Omental fat pad (tissue), 4 donors: ENCODE measurements at places on chromosomes 11 and 22.
A peak's percentile ranks its signal among the peaks of the same experiment; 100 is the strongest.

DNA sequence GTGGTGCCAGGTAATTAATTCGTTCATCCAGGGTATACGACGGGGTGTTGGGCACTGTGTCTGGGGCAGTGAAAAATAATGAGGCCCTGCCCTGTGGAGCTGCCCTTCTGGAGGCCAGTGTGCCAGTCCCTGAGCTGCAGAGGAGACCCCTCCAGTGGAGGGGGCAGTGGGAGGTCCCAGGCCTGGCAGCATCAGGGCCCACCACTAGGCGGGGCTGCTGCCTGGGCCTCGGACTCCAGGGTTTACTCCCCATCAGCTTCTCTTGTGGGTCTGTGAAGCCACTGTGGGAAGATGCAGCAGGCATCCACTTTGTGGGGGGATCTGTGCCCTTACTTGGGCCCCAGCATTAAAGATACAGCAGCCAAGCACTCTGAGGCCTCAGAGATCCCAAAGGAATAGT lies 17.4 kb upstream of the TMPRSS6 start:
- no peak for DNase-seq

DNA sequence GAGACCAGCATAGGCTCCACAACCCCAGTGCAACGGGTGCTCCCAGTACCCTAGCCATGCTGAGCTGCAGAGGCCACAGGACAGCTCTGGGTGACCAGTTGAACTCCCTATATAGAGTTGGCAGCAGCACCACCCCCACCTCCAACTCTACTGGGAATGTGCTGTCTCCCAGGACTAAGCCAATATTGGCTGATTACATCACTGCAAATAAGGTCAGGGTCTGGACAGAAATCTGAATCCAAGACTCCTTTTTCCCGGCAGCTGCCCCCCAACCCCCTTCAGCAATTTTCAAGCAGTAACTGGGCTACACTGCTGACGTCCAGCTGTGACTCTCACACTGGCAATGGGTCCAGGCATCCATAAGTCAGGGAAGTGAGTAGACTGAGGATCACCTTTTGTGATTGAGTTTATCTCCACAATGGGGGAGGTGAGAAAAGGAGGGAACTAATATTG lies at the start of gene HPX:
Gene HPX (minus strand): TSS at position 82 of the 453 bp plus-strand sequence. CDS start 24 bp downstream, at position 58.
- DNase-seq, result no peak

GRCh38 chr22:43901976-43902643 lies 10.3 kb upstream of the PNPLA5 start:
- no peak for DNase-seq

DNA sequence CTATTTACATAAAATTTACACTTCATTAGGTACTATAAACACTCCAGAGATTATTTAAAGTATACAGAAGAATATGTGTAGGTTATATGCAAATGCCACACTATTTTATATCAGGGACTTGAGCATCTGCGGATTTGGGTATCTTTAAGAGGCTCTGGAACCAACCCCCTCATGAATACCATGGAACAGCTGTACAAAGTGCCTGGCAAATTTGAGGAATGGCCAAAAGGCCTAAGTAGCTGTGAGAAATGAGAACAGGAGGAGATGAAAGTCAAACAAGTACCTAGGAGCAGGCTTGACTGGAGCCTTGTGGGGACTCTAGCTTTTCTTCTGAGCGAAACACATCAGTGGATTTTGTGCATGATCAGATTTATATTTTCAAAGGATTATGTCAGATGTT lies 149.3 kb downstream of the RBFOX2 start:
- DNase-seq, result no peak

DNA sequence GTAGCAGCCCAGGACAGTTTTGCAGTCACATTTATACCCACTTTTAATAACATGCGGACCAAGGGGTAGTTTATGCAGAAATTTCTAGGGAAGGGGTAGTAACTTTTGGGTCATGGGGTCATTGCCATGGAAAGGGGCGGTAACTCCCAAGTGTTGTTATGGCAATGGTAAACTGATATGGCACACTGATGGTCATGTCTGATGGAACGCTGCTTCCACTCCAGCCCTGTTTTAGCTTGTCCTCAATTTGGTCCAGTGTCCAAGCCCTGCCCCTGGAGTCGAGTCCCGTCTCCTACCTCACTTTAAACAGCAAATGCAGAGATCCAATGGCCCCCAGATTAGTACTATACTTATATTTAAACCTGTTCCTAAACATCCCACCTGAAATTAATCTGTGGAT lies 11.2 kb upstream of the SEC14L4 start:
- no peak for DNase-seq

DNA sequence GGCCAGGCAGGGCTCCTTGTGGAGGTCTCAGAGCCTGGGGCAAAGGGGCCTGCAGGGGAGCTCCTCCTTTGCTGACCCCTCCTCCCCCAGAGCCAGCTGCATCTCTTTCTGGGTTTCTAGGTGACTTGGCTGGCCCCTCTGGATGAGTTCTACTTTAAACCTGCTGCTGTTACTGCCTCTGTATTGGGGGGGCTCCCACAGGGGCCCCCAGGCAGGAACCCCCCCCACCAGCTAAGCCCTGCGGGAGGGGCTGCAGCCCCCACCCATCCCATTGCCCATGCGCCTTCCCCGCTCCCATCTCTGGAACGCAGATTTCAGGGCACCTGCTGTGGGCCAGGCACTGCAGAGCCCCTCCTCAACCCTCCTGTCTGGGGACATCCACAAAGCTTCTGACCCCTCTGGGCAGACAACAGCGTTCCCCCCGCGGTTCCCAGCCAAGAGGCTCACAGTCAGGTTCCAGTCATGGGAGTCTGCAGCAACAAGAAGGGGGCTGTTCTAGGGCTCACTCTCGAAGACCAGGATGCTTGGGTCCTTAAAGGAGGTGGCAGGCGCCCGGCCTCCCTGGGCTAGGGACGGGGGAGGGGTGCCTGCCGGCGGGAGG lies 815 bp upstream of the PLCB3 start:
- DNase-seq, result no peak

DNA sequence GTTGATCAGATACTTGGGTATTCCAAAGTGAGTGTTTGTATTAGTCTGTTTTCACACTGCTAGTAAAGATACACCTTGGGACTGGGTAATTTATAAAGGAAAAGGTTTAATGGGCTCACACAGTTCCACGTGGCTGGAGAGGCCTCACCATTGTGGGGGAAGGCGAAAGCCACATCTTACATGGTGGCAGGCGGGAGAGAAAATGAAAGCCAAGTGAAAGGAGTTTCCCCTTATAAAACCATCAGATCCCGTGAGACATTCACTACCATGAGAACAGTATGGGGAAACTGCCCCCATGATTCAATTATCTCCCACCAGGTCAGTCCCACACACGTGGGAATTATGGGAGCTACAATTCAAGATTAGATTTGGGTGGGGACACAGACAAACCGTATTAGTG lies 7.0 kb downstream of the TIMM10B start:
- DNase-seq, result no peak

- no peak for DNase-seq
Measured at GRCh38 chr11:117786135-117786870, 10.7 kb downstream of the DSCAML1 start.

- no peak for DNase-seq
Measured at GRCh38 chr11:73260127-73260457, 12.0 kb upstream of the P2RY6 start.

DNA sequence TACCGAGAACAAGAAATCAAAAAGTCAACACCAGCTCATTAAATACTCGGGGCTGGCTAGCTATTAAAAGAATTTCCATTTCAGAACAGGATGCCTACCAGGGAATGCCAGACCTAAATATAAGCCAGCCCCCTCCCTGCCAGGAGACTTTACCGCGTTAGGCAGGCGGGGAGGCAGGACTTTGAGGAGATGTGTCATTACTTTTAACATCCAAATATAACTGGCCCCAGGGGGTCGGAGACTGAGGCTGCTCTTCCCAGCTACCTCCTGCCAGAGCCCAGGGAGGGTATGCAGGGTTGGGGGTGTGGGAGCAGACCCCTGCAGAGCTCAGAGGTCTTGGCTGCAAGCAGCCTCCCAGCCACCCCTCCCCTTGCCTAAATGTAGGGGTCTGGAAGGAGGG lies 183.5 kb downstream of the DSCAML1 start:
- DNase-seq, result no peak

- no peak for DNase-seq
Measured at GRCh38 chr11:122340607-122341290, 224.7 kb upstream of the BLID start.

DNA sequence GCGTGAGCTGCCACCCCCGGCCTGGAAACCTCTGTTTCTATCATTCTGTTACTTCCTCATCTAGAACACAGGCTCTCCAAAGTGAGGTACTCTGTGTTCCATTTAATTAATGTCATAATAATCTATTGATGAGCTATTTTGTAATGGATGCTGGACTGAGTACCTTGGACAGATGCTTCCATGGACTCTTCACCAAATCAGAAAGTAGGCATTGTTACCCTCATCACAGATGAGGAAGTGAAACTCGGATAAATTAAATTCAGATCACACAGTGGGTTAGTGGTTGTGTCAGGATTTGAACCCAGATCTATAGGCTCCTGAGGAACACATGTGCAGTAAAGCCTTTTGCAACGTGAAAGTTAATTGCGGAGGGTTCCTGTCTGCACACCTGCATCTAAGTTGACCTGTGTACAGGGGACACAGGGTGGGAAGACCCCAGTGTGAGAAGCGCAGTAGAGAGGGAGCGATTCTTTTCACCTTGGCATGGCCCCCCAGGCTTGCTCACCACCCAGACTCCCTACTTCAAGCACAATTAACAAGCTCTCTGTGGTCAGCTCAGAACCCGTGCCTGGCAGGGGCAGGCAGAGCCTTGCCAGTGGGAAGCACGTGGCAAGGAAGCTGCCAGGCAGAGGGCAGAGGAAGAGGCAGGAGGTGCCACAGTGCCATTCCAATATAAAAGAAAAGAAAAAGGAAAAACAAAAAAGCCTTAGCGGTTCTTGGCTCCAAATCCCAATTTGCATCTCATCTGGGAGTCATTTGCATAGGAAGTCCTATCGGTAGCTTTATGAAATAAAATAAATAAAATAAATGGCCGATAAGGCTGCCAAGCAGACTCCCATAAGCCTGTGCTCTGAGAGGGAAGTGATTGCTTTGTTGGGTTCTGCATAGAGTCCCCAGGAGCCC lies 239.3 kb downstream of the GRIK4 start:
- no peak for DNase-seq

- no peak for DNase-seq
Measured at GRCh38 chr11:95318498-95318897, 87.5 kb upstream of the SESN3 start.

DNA sequence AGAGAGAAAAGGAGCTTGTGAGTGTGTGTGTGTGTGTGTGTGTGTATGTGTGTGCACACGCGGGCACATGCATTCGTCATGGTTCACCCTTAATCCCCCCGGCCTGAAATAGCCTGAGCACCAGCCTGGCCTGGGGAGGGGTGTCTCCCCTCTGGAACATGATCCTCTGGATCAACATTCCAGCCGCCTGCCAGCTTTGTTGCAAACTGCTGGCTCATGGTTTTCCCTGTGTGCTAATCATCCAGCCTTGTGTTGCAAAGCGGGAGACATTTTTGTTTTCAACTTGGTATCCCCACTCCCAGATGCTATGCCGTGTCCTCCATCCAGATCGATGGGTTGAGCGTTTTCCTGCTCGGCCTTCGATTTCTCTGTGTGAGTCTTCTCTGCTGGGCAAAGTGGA lies 94.3 kb downstream of the FEZ1 start:
- DNase-seq, result no peak

DNA sequence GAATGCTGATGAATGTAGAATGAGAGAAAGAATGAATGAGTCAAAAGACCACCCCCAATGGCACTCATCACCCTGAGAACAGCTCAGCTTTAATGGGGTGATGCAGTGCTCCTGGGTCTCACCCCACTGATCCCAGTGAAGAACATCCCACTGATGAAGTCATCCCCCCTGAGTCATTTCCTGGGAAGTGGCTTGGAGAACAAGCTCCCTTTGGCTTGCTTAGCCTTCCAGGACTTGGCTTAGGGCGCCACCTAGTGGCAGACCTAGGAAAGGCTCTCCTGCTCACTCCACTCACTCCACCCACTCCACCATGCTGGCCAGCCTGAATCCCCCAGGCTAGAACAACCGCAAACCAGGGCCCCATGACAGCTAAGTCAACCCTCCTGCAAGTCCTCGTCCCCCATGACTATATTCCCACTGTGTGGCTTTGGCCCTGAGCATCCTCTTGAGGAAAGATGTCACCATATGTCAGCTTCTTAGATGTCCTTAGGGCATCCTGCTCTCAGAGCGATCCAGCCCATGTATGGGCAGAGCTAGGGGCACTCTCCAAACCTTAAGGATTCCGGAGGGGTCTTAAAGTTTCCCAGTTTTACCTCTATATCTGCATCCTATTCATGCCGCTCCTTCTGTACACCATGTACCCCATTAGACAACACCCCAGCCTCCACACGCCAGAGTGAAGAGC lies 17.8 kb upstream of the TMPRSS13 start:
- peak; percentile 94 for DNase-seq

- DNase-seq, result no peak
Measured at GRCh38 chr22:30591191-30591587, 521 bp downstream of the PES1 start.
